ENCODE measurements at places on chromosomes 3 and 15.

DNA sequence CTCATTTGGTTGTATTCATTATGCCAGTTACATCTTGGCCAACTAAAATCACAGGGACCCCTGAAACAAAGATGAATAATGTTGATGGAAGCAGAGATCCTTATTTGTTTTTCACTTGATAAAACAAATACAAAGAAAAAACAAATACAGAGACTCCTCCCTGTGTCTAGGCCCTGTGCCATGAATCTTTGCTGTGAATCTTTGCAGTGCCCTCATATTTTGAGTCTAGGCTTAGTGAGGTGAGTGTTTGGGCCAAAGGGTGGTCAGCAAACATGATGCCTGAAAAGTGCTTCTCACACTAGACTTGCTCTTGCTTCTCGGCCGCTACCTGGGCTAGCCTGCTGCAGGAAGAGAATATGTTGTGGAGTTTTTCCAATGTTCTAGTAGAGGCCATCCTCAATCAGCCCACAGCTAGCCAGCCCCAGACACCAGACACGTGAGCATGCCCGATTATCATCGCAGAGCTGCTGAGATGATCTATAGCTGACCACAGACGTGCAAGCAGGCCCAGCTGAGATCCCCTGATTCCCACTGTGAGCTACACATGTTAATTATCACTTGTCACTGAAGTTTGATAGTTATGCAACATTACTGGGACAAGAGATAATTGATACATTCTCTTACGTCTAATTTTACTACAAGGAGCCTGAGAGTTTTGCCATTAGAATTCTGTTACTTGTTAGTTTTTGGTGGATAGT lies 191.4 kb downstream of the THRB start:
- DNase-seq: no peak

DNA sequence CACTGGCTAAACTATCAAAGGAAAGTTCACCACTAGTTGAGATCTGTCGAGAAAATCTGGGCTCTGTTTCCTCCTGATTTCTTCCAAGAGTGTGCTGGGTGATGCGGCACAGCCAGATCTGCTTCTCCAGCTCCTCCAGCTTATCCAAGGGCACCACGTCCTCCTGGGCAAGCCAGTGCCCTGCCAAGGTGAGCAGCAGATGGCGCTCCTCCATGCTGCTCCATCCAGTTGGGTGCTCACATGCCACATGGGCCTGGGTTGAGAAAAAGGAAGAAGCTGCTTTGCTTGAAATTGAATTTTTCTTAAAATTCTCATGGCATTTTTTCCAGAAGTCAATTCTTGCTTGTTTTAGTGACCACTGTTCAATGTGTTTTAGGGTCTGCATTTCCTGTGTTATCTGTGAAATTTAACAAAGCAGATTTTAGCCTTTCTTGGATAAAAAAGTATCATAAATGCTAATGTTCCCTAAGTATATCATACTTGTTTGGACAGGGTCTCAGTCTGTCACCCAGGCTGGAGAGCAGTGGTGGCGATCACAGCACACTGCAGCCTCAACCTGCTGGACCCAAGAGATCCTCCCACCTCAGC lies 47.3 kb downstream of the EIF3J start:
- DNase-seq: no peak

DNA sequence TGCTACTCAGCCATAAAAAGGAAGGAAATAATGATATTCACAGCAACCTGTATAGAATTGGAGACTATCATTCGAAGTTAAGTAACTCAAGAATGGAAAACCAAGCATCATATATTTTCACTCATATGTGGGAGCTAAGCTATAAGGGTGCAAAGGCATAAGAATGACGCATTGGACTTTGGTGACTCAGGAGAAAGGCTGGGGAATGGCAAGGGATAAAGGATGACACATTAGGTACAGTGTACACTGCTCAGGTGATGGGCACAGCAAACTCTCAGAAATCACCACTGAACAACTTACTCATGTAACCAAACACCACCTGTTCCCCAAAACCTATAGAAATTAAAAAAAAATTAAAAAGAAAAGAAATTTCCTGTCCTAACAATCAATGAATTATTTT lies 42.7 kb downstream of the ALCAM start:
- no peak for DNase-seq

GRCh38 chr15:93658026-93658816 lies 569.2 kb upstream of the RGMA start:
- no peak for DNase-seq

DNA sequence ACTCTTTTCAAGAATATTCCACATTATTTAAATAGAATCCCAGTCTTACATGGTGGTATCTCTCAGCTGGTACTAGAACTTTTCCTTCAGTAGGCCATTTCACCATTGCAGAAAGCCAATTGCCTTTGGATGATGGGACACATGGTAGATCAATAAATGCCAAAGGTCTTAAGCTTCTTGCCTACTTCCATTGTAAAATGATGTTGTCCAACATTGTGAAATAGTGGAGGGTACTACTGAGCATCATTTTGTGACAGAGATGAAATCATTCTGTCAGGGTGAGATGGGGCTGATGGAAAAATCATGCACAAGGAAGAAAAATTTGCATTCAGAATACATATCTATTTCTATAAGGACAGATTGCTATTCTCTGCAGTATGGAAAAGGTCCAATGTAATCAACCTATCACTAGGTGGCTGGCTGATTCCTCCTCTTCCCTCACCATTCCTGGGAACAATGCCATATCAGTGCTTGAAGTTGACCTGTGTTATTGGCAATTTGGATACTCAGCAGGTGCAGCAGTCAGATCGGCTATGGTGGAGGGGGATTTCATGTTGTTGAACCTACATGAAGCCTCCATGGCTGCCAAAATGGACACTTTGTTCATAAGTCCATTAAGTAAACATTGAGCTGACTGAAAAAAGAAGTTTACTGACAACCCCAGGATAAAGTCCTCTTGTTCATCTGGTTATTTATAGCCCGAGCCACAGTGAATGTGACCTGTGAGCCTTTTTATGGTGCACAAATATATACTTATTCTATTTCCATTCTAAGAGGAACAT lies 596.9 kb upstream of the ARPP21 start:
- DNase-seq: no peak

DNA sequence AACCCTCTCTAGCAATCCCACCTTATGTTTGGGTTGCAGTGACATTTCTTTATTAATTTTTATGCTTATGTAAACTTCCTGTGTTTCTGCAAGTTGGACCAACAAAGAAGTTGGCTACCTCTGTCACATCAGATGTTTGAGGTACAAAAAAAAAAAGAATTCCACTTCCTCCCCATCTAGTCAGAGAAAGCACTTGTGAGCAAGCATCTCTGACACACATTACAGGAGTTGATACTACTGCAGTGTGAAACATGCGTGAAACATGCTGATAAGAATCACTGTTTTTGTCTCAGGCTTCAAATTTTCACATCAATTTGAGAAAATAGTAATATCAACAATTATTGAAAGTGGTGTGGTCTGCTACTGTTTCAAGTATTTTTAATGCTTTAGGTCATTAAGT lies 1.3 kb downstream of the SCAANT1 start:
- DNase-seq: no peak

- no peak for DNase-seq
Observed at GRCh38 chr3:197549261-197549885, 6.4 kb downstream of the BDH1 start.

DNA sequence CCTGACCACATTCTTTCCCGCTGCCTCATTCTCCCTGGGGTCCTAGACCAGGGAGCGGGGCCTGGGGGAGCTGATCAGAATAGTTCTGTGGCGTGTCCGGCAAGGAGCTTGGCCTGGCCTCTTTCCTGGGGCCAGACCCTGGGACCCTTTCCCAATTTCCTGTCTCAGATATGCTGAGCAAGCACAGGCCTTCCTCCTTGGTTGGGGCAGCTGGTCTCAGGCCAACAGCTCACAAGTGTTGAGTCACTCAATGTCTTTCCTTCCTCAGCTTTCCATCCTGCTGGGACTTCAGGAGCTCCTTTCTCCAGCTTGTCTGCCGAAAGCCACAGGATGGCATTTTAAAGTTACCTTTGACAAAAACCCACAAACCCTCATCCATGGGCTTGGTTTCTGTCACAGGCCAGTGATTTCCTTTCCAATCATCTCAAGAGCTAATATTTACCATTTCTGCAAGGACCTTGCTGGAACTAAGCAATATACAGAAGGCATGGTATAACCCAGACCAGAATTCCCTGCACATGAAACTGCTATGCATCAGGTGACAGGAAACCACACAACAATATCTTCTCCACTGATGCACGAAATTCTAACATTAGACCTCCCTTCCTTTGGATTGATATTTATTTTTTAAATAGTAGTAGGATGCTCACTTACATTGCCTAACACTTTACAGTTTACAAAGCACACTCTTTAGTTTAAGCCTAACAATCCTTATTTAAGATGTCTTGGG lies 19.5 kb upstream of the TIMP4 start:
- DNase-seq: no peak

DNA sequence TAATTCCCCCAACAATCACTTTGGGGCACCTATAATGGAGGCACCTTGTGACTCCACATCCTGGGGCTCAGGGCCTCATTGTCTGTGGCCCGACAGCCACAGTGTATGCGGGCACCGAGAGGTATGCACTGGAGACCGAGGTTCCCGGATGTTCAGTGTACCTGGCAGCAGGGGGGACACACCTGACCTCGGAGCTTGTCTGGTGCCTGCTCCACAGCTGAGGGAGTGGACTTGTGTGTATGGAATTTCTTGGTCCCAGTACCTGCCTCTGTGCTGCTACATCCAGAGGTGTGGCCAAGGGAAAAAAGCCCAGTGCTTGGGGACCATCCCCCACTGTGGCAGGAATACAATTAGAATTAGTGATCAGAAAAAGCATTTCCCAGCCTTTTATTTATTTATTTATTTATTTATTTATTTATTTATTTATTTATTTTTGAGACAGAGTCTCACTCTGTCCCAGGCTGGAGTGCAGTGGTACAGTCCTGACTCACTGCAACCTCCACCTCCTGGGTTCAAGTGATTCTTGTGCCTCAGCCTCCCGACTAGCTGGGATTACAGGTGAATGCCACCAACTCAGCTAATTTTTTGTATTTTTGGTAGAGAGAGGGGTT lies 8.8 kb upstream of the AEN start:
- DNase-seq: no peak

GRCh38 chr15:80411788-80412288 lies 7.7 kb downstream of the ARNT2 start:
- no peak for DNase-seq

GRCh38 chr3:168933614-168934013 lies 729.9 kb downstream of the MECOM start:
- DNase-seq: no peak

DNA sequence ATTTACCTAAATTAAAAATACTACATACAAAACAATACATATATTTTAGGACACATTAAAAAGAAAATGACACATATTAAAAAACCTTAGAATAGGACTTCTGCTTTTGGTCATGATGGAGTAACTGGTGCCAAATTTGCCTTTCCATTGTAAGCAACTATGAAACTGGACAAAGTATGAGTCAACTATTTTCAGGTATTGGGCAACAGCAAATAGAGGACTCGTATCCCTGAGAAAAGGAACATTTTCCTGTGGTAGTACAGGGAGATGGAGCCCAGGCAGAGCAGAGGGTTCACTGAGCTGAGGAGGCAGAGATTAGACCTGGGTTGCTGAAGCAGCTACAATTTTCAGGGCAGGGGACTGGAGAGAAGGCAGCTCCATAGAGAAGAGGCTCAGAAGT lies 14.7 kb downstream of the CCR1 start:
- DNase-seq: no peak

GRCh38 chr3:120113128-120114116 lies 19.2 kb upstream of the GSK3B start:
- no peak for DNase-seq

- DNase-seq: no peak
Observed at GRCh38 chr3:143001034-143001368, 369 bp upstream of the U2SURP start.

GRCh38 chr3:59573911-59574310 lies 524.1 kb upstream of the CFAP20DC start:
- DNase-seq: no peak

GRCh38 chr3:13389378-13389777 lies 30.7 kb downstream of the NUP210 start:
- DNase-seq: no peak

DNA sequence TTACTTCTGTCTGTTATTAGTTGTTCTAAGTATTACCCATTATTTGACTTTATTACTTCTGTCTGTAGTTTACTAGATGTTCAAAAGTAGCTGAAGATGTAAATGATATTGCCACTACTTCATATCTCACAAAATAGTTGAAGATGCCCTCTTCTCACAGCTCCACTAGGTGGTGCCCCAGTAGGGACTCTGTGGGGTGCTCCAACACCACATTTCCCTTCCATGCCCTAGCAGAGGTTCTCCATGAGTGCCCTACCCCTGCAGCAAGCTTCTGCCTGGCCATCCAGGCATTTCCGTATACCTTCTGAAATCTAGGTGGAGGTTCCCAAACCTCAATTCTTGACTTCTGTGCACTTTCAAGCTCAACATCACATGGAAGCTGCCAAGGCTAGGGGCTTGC lies 80.8 kb downstream of the KCNH8 start:
- no peak for DNase-seq

DNA sequence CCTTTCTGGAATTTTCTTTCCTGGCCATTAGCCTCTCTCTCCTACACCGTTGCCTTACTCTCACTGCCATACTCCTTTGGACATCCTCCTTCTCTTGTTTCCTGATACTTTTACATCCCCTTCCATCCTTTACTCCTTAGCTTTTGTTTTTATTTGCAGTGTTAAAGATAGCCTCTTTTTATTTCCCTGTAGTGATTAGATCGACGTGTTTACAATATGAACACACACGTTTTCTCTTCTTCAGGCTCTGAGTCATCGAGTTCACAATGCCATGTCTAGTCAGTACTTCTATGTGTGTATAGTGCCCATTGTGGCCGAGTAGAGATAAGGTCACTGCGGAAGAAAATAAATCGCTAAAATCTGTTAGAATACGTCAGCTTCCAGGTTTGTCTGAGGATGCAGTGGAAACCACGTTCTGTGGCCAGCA lies 208.5 kb downstream of the LPP start:
- no peak for DNase-seq

GRCh38 chr15:41331833-41332193 lies 578 bp downstream of the OIP5 start:
- no peak for DNase-seq

DNA sequence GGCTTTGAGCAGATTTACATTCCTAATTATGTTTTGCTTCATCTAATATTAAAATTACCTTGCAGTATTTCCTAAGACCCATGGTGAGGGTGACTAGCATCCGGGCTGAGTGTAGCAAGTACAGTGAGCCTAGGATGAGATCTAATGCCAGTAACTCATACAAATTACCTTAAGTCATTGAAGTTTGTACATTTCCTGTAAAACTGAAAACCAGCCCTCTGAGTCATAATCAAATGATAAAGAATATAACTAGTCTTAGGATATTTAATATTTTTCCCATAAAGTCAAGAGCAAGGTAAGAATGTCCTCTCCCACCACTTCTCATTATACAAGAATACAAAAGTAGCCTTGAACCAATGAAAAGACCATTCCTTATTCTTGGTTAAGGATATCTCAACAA lies 54.8 kb upstream of the CHRM5 start:
- DNase-seq: no peak

DNA sequence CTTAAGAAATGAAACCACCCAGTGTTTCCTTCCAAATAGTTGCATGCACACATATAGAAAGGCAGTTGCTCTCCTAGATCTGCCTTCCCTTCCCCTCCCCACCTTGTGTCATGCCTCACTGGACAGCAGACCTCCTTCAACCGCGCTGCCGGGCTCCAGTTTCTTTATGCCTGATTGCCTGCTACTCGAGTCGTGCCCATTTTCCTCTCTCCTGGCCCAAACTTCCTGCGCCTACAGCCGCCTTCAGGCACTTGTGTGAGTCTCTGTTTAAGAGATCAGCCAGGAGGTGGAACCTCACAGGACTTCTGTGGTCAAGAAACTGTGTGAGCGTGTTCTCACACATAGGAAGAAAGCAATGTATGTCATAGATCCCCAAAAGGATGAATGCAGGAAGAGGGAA lies 8.8 kb upstream of the FAM107A start:
- DNase-seq: no peak
